ELR (cell line): ENCODE measurements at places on chromosomes 4 and X.

DNA sequence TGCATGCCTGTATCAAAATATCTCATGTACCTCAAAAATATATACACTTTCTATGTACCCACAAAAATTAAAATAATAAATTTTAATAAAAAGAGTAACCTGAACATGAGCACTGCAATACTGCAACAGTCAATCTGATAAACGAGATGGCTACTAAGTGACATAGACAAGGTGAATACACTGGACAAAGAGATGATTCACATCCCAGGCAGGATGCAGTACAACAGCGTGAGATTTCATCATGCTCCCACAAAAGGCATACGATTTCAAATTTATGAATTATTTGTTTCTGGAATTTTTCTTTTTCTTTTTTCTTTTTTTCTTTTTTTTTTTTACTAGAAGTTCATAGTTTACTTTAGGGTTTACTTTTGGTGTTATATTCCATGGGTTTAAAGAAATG, 12.2 kb upstream of the FGF16 start:
- DNase-seq = peak; percentile 58

- no peak for DNase-seq
Measured at GRCh38 chrX:153408871-153409351, 2.4 kb upstream of the ZFP92 start.

DNA sequence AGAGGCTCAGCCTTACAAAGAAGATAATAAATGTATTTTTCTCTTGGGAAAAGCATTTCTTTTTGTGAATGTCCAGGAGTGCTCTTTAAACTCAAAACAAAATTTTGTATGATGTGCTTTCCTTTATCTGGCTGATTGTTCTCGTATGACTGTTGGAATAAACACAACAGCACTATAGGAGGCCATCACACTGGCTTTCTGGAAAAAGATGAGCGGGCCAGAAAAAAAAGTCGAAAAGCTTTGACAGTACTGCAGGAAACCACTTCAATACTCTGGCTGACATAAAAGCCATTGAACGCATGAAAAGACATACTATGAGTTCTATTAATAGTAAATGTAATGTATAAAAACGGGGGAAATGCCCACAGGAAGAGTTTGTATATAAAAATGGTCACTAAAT, 64.7 kb upstream of the CTSO start:
- no peak for DNase-seq

GRCh38 chr4:108772402-108772801, 9.5 kb upstream of the ETNPPL start:
- no peak for DNase-seq

GRCh38 chr4:176425035-176425434, 105.3 kb downstream of the SPCS3 start:
- peak; percentile 61 for DNase-seq

DNA sequence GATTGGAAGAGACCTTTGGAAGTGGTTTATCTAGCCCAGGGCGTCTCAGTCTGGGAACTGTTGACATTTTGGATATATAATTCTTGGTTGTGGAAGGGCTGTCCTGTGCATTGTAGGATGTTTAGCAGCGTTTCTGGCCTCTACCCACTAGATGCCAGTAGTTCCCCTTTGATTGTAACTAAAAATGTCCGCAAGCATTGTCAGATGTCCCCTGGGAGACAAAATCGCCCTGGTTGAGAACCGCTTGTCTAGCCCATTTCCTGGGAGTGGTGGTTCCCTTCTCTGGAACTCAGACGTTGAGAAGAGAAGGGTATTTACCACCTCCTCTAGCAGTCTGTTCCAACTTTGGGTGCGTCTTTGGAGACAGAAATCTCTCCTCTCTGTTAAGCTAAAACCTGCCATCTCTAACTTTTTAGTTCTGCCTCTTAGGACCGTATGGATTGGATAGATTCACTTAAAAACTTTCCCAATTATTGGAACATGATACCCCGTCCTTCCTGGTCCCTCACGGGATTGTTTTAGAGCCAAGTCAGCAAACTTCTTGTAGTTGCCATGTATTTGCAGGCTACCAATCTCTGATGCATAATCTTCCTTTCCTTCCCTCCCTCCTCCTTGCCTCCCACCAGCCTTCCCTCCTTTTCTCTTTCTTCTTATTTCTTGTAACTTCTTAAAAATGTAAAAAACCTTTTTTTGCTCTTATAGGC, 13.9 kb downstream of the TMEM165 start:
- DNase-seq = peak; percentile 23

- no peak for DNase-seq
Measured at GRCh38 chrX:136689436-136689835, 41.5 kb downstream of the CD40LG start.

- no peak for DNase-seq
Measured at GRCh38 chr4:152946446-152946845, 10.3 kb downstream of the FHDC1 start.

DNA sequence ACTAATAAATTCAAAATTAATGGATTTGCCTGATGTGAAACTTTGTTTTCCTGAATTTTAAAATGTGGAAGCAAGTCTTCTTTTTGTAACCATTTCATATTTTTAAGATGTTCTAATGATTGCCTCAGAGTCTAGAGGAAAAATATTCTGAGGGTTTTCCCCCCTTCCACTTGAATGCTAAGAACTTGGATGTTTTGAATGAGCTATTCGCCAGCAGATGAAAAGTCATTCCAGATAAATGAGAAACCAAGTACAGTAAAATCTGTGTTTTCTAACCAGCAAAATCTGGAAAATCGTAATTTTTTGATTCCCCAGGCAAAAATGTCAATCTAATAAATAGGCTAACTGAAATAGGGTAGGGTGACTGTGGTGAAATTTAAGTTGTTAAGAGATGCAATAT, 45.6 kb downstream of the SLIT2 start:
- DNase-seq = no peak

DNA sequence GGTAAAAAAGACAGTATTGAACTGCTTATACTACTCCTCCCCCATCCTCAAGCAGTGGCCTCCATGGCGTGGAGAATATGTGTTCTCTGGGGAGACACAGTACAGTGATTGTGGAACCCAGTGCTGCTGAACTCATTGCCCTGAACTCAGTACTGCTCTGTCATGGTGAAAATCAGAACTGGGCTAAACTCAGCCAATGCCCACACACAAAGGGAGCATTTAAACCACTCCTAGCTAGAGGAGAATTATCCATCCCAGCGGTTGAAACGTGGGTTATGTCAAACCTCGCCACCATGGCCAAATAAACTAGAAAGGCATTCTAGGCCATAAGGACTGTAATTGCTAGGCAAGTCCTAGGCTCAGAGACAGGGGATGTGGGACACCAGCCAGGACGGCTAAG, 131.8 kb downstream of the SPOCK3 start:
- no peak for DNase-seq

DNA sequence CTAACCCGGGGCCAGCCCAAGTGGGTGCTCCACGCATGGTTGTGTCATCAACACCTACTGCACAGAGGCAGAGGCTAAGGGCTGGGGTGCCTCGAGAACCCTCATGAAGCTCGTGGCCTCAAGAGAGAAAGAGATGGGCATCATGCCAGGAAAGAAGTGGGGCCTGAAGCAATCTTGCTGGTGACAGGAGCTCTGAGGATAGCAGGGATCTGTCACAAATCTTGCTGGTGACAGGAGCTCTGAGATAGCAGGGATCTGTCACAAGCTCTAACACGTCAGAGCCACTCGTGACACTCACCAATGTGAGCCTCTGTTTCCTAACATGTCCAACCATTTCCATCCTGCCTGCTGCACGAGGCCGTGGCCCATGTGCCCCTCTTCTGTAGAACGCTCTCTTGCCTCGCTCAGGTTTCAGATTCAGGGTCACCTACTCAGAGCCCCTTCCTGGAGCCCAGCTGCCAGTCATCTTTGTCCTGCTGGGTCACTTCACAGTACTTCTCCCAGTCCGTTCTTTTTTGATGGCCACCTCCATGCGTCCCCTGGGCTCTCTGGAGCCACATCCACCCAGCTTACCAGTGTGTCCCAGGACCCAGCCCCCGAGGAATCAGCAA, 21.1 kb downstream of the PNMA6E start:
- DNase-seq = no peak

DNA sequence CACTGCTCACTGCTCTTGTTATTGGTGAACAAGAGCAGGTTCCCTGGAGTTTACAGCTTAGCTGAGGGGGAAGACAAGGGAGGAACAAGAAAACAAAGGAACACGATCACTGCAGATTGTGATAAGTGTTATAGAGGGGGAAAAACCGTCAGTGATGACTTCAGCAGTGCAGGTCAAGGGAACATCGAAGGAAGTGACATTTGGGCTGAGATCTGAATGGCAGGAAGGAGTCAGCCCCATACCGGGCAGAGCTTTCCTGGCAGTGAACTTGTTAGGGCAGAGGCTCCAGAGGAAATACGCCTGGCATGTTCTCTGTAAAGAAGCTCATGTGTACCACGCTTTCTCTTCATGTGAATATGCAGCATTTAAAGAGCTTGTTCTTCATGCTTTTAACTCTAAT, 78.1 kb downstream of the LDB2 start:
- DNase-seq = no peak

DNA sequence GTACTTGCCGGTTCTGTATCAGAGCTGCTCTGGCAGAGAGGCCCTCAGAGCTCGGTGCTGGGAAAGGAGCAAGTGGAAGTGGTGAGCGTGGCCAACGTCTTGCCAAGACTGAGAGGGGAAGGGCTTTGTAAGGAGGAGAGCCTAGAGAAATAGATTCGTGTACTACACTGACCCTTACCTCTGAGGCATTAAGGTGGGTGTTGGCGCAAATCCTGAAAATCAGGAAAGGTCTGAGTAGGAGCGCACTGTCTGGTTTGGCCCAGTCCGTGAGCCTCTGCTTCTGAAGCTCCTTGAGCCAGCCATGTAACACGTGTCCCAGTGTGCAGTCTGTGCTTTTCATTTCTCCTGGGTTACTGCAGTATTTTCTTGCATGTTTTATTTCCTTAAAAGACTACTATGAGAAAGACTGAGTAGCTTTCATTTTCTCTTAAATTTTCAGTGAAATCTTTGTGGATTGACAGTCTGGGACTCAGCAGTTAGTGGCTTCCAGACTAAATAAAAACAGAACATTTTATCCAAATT, 140.5 kb downstream of the SOWAHB start:
- no peak for DNase-seq

GRCh38 chrX:41145920-41146608, 60.8 kb downstream of the USP9X start:
- peak; percentile 80 for DNase-seq

GRCh38 chrX:51420610-51421009, 75.8 kb downstream of the NUDT11 start:
- DNase-seq = peak; percentile 35

- DNase-seq = no peak
Measured at GRCh38 chr4:60155088-60155487, 1045.0 kb upstream of the ADGRL3 start.

DNA sequence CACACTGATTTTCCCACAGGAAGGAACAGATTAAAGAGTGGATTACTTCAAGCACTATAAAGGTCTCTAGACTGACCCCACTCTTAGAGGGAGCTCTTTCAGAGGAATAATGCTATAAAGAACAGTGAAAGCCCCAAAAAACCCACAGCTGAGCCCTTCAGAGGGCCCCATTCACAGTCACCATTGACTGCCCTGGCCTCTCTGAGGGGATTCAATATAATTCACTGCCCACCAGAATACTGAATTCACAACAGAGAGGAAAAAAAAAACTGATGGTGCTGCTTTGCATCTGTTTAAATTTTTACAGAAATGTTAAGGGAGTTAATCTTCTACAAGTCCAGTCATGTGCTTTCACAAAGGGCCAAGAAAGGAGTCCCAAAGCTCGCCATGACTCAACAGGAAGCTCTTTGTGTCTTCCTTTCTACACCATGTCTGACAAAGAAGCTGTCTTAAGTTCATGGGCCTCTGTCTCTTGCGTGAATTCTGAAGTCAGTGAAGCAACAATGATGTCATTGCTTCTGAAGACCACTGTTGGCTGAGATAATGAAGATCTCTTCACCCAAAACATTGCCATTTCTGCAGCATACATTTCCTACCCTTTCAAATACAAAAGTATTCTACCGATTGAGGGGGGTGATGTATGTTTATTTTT, 174.9 kb downstream of the ADAMTS3 start:
- DNase-seq = no peak

- DNase-seq = no peak
Measured at GRCh38 chrX:38336538-38337240, 9.4 kb upstream of the RPGR start.

DNA sequence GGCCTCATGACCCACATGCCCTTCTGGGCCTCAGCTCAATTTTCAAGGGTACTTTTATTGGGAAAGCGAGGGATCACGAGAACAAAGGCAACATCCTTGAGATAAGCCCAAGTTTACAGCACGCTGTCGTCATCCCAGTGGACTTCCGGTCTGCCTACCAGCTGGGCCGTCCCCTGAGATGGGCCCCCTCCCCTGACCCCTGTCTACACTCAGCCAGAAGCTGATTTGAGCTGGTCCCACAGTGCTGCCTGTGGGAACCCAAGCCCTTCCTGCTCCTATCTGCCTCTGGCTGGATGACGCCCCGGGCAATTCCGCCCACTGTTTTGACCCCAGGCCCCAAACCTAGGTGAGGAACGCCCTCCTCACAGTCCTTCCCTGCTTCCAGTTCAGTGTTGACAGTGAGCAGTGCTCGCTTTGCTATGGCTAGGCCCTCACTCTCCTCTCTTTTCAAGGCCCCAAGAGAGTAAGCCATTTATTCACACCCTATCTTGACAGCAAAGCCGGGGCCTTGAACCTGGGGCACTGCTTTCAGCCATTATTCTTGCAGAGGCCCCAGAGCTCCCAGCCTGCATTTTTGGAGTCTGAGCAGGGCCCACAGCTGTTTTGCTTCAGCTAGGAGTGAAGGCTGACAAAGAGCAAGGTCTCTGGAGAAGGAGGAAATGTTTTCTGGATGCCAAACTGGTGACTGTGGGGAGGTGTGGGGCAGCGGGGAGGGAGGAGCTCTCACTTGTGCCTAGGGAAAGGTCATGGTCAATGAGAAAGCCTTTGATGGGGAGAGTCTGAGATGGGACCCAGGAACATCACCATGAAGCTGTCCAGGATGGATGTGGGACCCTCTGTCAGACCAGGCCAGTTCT, 164.6 kb upstream of the BCOR start:
- peak; percentile 67 for DNase-seq

GRCh38 chrX:30930679-30931078, 41.6 kb upstream of the TAB3 start:
- DNase-seq = no peak

DNA sequence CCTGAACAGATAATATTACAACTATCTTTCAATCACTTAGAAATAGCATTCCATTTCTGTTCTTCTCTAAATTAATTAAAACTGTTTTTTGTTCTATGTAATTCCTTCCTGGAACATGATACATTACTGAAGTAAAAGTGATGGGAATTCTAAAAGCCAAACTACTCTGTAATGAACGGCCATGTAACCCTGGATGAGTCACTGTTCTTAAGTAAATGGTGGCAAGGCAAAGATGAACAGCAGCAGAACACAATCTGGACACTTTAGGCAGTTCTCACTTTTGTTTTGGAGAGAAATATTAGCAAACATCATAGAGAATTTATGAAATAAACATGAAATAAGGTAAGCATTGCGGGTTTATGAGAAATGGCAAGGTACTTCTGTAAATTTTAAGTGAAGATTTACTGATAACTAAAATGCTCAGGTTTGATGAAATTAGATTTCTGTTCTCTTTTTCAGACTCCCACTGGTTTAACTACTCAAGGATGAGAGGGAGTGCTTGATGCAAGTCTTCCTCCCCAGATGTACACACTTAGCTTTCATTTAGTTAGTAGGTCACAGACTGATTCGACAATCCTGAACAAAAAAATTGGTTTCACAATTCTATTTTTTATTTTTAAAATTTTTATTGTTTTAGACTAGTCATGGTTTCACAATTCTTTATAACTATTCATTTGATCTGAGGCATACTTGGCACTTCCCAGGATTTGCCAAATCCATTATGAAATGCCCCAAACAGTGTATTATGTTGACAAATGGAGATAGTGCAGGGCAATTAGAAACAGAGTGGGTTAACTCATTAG, 964 bp upstream of the GPR82 start:
- DNase-seq = no peak
